ENCODE measurements at places on chromosomes 7 and 10. TPM values are rescaled to one million over a fixed set of nuclear protein-coding genes. Genes with fewer than 3 reads are reported as not detected.

The EBLN1 gene
- not detected for total RNA-seq

The LIPK gene
- not detected for total RNA-seq

The COL26A1 gene
- total RNA-seq: 0.63 TPM

The GPER1 gene
- total RNA-seq: 1.2 TPM

The CFTR gene
- 0.03 TPM for total RNA-seq

The CPVL gene
- 0.37 TPM for total RNA-seq

The ATP6V0A4 gene
- total RNA-seq: 0.30 TPM

The ESYT2 gene
- total RNA-seq: 111 TPM

The MMD2 gene
- total RNA-seq: not detected

The FAM25C gene
- total RNA-seq: 0.98 TPM

All from A549 treated with Hydrocortisone at 1 μM for 4 hours (cell line).